ENCODE measurements at places on chromosomes 12 and 14. TPM values are rescaled to one million over a fixed set of nuclear protein-coding genes. Genes with fewer than 3 reads are reported as not detected.

The APEX1 gene
- total RNA-seq, result 56.1 TPM

The ST8SIA1 gene
- 0.13 TPM for total RNA-seq

The ASCL1 gene
- total RNA-seq, result not detected

The HNF1A gene
- total RNA-seq, result not detected

The KRT7 gene
- total RNA-seq, result 895 TPM

The ESR2 gene
- under 0.01 TPM for total RNA-seq

The SLC25A21 gene
- total RNA-seq, result 0.64 TPM

The KCNH3 gene
- total RNA-seq, result under 0.01 TPM

The NKX2-1 gene
- 4.1 TPM for total RNA-seq

The LMO3 gene
- 3.3 TPM for total RNA-seq

The FLVCR2 gene
- 2.8 TPM for total RNA-seq

The LRCOL1 gene
- not detected for total RNA-seq

The PABPN1 gene
- 114 TPM for total RNA-seq

The WIF1 gene
- not detected for total RNA-seq

The FLRT2 gene
- total RNA-seq, result 7.1 TPM

The AMN gene
- total RNA-seq, result 4.2 TPM

The KRT72 gene
- total RNA-seq, result not detected

The TPPP2 gene
- not detected for total RNA-seq

The AKAP3 gene
- 0.53 TPM for total RNA-seq

The RPS6KL1 gene
- total RNA-seq, result 6.1 TPM

The GDF3 gene
- total RNA-seq, result not detected

The TAS2R13 gene
- total RNA-seq, result 0.38 TPM

The MAP1LC3B2 gene
- 1.8 TPM for total RNA-seq

The KIAA0586 gene
- total RNA-seq, result 8.7 TPM

The C12orf60 gene
- total RNA-seq, result 1.4 TPM

The ANKRD33 gene
- not detected for total RNA-seq

The MNAT1 gene
- total RNA-seq, result 40.3 TPM

The TMEM132C gene
- not detected for total RNA-seq

The SERPINA3 gene
- total RNA-seq, result 0.79 TPM

The ZNF891 gene
- 0.77 TPM for total RNA-seq

The KRT78 gene
- 5.3 TPM for total RNA-seq

The WSB2 gene
- total RNA-seq, result 234 TPM

The PLEKHG3 gene
- 32.4 TPM for total RNA-seq

The CCDC197 gene
- not detected for total RNA-seq

The SPIC gene
- not detected for total RNA-seq

The INTS13 gene
- total RNA-seq, result 19.7 TPM

The TM7SF3 gene
- total RNA-seq, result 426 TPM

The COQ10A gene
- 5.3 TPM for total RNA-seq

The MEG3 gene
- total RNA-seq, result 3.7 TPM

The OTX2 gene
- total RNA-seq, result not detected

The PPP4R4 gene
- 23.8 TPM for total RNA-seq

The SLC7A8 gene
- total RNA-seq, result 1.1 TPM

The SIX6 gene
- not detected for total RNA-seq

The SUDS3 gene
- total RNA-seq, result 32.9 TPM

The SUSD6 gene
- total RNA-seq, result 3.9 TPM

The PZP gene
- not detected for total RNA-seq

The YARS2 gene
- 29.2 TPM for total RNA-seq

The TAS2R8 gene
- total RNA-seq, result not detected

The CLEC4C gene
- not detected for total RNA-seq

The CACNA2D4 gene
- not detected for total RNA-seq

All from bronchial epithelial cell (primary cell).